ENCODE measurements at places on chromosomes 11 and 22.

DNA sequence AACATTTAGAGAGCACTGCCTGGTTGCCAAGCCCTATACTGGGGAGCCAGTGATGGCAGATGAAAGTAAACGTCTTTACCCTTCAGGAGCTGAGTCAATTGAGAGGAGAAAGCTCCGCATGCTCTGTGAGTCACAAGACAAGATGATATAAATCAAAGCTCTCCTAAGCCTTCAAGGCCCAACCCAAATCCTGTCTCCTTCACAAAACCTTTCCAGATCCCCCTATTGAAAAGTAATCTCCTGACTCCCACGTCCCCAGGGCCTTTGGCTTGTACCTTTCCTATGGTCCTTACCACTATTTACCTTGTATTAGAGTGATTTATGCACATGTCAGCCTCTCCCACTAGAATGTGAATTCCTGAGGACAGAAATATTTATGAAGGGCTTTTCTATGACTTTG lies 230.1 kb upstream of the TENM4 start:
- no peaks in the 10 kb centered on the region for H3K36me3 ChIP-seq
- H3K4me3 ChIP-seq, result no peak overlapping the region
- peaks cover 28% of the 10 kb centered on the region for H3K4me1 ChIP-seq

DNA sequence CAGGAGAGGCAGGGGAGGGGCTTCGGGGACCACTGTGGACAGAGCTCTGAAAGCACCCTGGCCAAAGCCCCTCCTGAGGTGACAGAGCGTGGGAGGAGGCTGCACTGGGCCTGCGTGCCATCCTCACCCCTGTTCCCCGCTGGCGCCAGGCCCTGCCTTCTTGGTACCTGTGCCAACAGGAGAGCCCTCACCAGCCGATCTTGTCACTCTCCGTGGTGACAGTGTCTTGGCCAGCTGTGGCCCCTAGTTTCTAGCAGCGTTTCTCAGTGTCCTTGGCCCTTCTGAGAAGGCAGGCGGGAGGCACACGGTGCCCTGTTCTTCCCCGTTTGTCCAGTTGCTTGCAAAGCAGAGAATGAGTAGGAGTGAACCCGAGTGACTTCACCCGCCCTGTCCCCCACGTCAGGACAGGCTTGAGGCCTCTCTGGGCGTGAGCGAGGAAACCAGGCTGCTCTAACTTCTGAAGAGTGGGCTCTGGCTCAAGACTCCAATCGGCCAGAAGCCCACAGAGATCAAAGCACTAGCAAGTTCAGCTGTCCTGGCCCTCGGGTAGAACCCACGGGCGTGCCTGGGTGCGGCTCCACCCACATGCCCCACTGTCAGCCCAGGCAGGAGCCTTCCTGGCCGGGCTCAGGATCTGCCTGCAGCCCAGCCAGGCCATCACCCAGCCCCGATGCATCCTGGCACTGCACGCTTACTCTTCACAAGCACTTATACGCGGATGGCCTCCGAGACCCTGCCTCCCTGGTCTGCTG lies 60.2 kb upstream of the EMID1 start:
- H3K27me3 ChIP-seq, result no peaks in the 10 kb centered on the region
- H3K4me3 ChIP-seq, result no peak overlapping the region
- peaks cover 34% of the 10 kb centered on the region for H3K4me1 ChIP-seq
- DNase-seq, result no peak
- H3K36me3 ChIP-seq, result no peaks in the 10 kb centered on the region

DNA sequence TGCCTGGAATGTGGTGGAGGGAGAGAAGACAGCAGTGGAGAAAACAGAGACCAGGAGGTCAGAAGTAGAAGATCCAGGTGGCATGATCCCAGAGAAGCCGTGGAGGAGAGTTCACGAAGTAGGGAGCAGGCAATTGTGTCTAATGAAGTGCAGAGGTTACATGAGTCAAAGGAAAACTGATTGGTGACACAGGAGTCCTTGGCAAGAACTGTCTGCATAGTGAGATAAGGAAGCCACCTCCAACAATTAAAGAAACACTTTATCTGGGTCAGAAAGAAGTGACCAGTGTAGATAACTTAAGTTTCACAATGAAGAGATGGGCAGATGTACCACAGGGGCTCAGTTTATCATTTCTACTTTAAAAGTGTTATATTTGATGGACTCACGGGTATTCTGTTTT lies 57.0 kb upstream of the PTH start:
- H3K4me3 ChIP-seq, result no peak overlapping the region
- peaks cover 6% of the 10 kb centered on the region for H3K4me1 ChIP-seq
- DNase-seq, result no peak
- no peaks in the 10 kb centered on the region for H3K27me3 ChIP-seq

DNA sequence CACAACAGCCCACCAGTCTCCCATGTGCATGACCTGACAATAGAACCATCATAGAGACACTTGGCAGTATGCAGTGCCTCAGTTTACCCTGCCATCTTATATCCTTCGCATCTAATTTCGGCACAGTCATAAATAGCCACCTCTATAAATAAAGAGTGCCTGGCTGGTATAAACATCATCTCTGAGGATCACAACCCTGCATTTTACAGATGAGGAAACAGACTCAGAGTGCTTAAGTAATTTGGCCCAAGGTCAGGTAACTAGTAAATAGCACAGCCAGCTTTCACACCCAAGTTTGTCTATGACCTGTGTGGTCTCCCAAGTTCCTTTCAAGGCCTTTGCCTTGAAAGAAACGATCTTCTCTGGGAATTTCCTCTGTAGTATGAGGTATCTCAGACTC lies 44.6 kb downstream of the CYB5R2 start:
- no peaks in the 10 kb centered on the region for H3K4me1 ChIP-seq
- no peaks in the 10 kb centered on the region for H3K36me3 ChIP-seq
- H3K27me3 ChIP-seq, result no peaks in the 10 kb centered on the region
- H3K27ac ChIP-seq, result no peak overlapping the region

GRCh38 chr11:88523386-88524071 lies 186.0 kb upstream of the CTSC start:
- DNase-seq, result no peak
- H3K4me3 ChIP-seq, result no peak overlapping the region
- H3K27ac ChIP-seq, result no peak overlapping the region
- no peaks in the 10 kb centered on the region for H3K36me3 ChIP-seq

DNA sequence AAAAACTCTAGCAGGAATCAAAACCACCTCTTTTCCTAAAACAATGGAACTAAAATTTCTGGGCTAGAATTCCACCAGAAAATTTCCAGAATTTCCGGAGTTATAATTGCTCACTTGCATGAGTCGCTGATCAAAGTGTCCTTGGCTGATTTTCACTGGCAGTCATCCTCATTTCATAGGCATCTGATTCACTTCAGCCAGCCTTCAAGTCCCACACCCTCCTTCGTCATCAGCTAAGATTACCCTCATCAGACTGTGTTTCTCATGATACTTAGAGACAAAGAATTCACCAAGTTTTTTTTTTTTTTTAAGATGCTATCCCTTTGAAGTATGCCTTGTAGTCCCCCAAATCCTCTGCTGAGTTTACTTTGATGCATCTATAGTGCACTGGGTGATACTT lies 71.5 kb upstream of the RAB38 start:
- H3K27ac ChIP-seq, result no peak overlapping the region
- no peaks in the 10 kb centered on the region for H3K4me1 ChIP-seq
- no peaks in the 10 kb centered on the region for H3K27me3 ChIP-seq
- no peaks in the 10 kb centered on the region for H3K36me3 ChIP-seq
